ENCODE measurements at places on chromosomes 2 and 18. TPM values are rescaled to one million over a fixed set of nuclear protein-coding genes. Genes with fewer than 3 reads are reported as not detected.

Gene CD226
- 2.9 TPM for total RNA-seq

Gene REL
- total RNA-seq: 14.0 TPM

Gene ARHGAP25
- 12.6 TPM for total RNA-seq

Gene MYL1
- total RNA-seq: not detected

Gene ACKR3
- 12.0 TPM for total RNA-seq

Gene KCNIP3
- 24.3 TPM for total RNA-seq

Gene NPHP1
- 8.6 TPM for total RNA-seq

Gene EFEMP1
- total RNA-seq: 45.2 TPM

Gene IL1B
- 33.2 TPM for total RNA-seq

Gene MEP1B
- total RNA-seq: 0.78 TPM

Gene DNAJC5G
- not detected for total RNA-seq

Gene TTN
- 92.5 TPM for total RNA-seq

Gene UGT1A10
- 47.5 TPM for total RNA-seq

Gene TMEM247
- not detected for total RNA-seq

Gene IL36A
- total RNA-seq: not detected

Gene CERKL
- 5.0 TPM for total RNA-seq

Gene SIGLEC15
- total RNA-seq: 4.7 TPM

Gene SOX11
- total RNA-seq: 0.03 TPM

Gene MROH2A
- 1.2 TPM for total RNA-seq

Gene ANTXR1
- total RNA-seq: 142 TPM

Gene TUBA4A
- total RNA-seq: 40.6 TPM

Gene VSNL1
- total RNA-seq: 0.23 TPM

Gene AUP1
- 146 TPM for total RNA-seq

Gene PPM1B
- 47.2 TPM for total RNA-seq

Gene LAMA1
- 0.49 TPM for total RNA-seq

Gene LRRTM4
- total RNA-seq: 0.23 TPM

Gene DNAJC10
- total RNA-seq: 120 TPM

Gene ABCB11
- 0.23 TPM for total RNA-seq

Gene LIMS3
- 3.1 TPM for total RNA-seq

Gene TBR1
- not detected for total RNA-seq

Gene MGAT4A
- 34.4 TPM for total RNA-seq

Gene MYO5B
- 63.1 TPM for total RNA-seq

Gene REV1
- total RNA-seq: 28.7 TPM

Gene POLE4
- 41.9 TPM for total RNA-seq

Gene ELOA2
- not detected for total RNA-seq

Gene HRH4
- not detected for total RNA-seq

Gene PGAP1
- total RNA-seq: 6.8 TPM

Gene GALR1
- 0.09 TPM for total RNA-seq

Gene MC5R
- total RNA-seq: not detected

Gene RAMP1
- 215 TPM for total RNA-seq

Gene TMEFF2
- 12.8 TPM for total RNA-seq

Gene ZDBF2
- 8.7 TPM for total RNA-seq

Gene DOK6
- total RNA-seq: 9.6 TPM

Gene RAB27B
- 16.6 TPM for total RNA-seq

Gene SH2D6
- total RNA-seq: 9.9 TPM

Gene PJVK
- total RNA-seq: 3.1 TPM

Gene OSR1
- total RNA-seq: 4.9 TPM
